CD4-positive, CD25-positive, alpha-beta regulatory T cell (primary cell): ENCODE measurements at places on chromosomes 5 and 9. TPM values are rescaled to one million over a fixed set of nuclear protein-coding genes. Genes with fewer than 3 reads are reported as not detected.

DNA sequence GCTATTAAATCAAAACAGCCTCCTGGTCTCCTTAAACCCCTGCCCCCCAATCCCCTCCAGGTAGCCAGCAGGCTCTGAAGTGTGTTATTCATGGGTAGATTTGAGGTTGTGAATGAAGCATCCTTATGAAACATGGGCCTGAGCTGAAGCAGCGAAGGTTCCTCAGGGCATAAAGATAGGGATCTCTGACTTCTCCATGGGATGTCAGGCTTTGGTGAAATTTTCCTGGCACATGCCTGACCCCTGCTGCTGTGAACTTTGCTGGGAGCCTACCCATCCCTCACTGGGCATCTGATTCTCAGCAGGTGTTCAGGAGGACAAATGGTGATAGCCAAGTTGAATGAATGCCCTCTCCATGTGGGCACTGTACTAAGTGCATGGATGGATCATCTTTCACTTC is 250.3 kb downstream of the ASTN2 start:
- DNase-seq, result no peak

GRCh38 chr5:82168294-82168693 is 109.9 kb downstream of the RPS23 start:
- no peak for DNase-seq

GRCh38 chr5:130871346-130872086 is 293.5 kb downstream of the HINT1 start:
- peak; percentile 61 for DNase-seq

DNA sequence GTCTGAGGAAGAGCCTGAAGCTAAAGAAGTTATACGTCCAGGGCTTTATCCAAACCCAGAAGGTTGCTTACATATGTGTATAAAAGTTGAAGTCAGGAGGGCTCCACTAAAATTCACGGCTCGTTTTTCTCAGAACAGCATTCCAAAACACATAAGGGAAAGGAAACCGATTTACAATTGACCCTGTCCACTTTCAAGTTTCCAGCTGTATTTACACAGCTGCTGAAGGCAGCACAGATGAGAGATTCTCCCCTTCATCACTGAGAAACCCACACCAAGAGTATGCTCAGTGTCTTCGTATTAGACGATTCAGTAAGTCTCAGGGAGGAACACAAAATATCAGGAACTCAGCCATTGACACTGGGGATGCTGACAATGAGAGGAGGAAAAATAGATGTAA is 5.9 kb upstream of the NREP start:
- DNase-seq, result no peak

- DNase-seq, result peak; percentile 80
These were observed 568 bp downstream of the MACIR start for GRCh38 chr5:103258957-103259704.

DNA sequence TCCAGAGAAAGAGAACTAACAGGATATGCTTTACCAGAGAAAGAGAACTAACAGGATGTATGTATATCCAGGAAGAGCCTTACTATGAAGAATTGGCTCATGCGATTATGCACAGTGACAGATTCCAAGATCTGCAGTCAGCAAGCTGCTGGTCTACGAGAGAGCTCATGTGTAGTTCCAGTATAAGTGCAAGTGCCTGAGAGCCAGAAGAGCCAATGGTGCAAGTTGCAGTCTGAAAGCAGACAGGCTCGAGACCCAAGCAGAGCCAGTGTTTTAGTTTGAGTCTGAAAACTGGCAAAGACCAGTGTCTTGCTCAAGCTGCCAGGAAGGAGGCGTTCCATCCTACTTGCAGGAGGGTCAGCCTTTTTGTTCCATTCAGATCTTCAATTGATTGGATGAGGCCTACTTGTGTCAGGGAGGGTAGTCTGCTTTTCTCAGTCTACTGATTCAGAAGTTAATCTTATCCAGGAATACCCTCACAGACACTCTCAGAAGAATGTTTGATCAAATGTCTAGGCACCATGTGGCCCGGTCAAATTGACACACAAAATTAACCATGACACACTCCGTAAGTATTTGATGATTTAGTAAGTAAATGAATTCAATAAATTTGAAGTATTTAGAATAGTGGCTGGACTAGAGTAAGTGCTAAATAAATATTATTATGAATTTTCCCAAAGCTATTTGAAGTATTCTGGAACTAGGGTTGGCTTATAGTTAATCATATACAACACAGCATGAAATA is 372.1 kb upstream of the SGCD start:
- no peak for DNase-seq

GRCh38 chr9:38043931-38044623 is 24.9 kb downstream of the SHB start:
- no peak for DNase-seq

- DNase-seq, result no peak
These were observed 90.3 kb upstream of the PHYKPL start for GRCh38 chr5:178322736-178323540.

GRCh38 chr9:92147030-92147851 is 32.0 kb upstream of the SPTLC1 start:
- DNase-seq, result no peak

DNA sequence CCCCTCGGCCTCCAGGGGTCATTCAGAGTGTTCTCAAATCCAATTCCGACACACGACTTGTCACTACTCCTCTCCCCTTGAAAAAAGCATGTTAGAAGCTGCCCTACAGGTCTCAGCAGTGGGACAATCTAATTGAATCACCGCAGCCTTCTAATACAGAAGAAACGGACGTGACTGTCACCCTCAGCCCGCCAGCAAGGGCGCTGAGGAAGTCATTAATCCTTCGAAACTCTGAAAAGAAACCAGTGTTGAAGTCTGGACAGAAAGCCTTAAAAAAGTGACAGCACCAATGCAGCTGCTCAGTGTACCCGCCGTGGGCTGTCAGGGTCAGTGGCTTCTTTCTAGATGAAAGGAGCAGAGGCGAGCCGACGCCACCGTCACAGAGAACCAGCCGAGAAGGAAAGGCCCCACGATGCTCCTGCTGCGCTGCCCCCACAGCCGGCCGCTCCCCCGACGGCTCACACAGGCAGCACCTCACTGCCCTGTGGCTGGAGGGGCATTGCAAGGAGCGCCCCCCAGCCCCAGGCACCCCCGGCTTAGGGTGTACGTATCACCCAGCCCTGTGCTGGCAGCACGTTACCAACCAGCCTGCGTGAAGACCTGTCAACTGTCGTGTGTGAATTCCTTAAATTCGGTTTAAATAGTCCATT is 5.7 kb downstream of the BRD3OS start:
- no peak for DNase-seq

GRCh38 chr5:56480078-56480704 is 247.1 kb upstream of the ANKRD55 start:
- peak; percentile 39 for DNase-seq

DNA sequence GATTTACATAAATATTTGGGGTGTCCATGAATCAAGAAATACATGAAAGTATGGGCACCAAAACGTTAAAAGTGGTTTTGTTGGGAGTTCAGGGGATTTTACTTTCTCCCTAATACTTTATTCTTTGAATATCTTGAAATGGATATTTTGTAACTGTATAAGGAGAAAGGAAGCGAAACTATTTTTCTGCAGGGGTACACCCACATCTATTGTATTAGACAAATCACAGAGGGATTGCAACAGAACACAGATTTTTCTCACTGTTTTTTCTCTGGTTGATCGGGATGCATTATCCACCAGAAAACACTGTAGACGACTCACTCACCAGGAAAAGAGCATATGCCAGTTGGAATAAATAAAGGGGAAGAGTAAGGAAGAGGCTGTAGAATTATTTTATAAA is 1.2 kb upstream of the RABGAP1 start:
- no peak for DNase-seq

DNA sequence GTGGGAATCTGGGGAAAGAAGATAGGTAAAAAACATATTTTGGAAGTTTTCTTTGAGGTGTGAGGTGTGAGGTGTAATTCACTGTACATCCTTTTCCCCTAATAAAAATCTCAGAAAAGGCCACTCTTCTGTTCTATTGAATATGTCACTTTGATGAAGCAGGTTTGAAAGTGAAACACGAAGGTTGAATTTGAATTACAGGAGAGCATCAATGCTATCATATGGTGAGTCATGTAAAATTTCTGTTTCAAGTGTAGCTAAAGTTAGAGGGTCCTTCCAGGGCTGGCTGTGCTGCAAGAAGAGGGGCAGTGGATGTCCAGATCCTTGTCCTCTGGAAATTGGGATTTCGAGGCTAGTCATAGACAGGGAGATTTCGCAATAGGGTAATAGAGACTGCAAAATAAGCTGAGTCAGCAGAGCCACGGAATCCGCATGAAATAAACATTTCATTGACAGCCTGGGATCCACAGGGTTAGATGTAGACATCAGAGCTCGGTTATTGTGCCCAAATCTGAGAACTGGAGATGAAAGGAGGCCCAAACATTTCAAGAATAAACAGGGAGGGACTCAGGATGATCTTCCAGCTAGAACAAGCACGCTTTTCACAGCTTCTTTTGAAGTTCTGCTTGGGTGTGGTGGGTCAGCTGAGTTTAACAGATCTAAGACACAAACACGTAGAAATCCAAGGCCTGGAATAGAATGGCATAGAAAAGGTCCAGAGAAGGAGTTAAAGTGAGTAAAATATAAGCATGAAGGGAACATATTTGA is 194.4 kb upstream of the CDKN2B start:
- no peak for DNase-seq

DNA sequence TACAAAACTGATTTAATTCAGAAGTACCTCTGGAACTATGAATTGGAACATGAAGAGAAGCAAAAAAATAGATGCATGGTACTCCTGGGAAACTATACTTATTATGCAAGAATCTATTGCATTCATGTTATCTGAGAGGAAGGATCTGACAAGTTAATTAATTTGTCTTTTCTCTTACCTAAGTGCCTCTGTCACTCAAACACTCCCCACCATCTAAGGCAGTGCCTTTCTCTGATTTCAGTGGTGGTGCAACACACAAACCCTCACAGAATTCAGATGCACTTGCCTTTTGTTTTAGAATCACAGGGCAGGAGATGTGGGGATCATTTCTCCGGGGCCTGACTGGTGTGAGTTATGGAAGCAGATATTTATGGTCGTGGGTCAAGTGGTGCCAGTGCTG is 52.5 kb upstream of the C9orf72 start:
- no peak for DNase-seq

DNA sequence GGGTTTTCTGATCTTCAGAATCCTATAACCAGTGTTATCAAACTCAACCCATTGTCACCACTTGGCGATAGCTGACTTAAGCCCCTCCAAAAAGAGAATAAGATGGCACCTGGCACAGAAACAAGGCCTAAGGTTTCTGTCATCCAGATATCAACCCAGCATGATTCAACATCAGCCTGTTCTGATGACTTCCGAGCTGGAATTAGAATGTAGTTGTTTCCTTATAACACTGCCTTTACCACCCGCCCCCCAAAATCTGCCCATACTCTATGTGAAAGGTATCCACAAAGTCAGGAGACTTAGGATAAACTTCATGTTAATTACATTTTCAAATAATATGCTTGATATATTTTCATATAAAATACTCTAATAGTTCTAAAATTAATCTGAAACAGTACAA is 5.2 kb downstream of the KLF9 start:
- DNase-seq, result no peak

DNA sequence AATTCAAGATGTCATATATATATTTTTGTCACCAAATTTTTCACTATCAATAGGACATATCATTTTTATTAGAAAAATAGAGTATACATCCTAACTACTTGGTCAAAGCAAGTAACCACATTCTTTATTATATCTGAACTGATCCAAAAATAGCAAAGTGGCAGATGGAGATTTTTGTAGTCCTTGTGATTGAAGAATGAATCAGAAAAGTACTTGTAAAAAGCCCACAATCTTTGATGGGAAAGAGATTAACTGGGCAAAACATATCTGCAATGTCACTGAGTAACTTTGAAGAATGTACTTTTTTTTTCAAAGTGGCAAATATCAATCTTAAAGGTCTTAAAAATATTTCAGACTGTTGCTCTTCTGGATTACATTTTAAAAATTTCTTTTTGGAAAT is 1040.6 kb upstream of the SEMA6A start:
- DNase-seq, result no peak

DNA sequence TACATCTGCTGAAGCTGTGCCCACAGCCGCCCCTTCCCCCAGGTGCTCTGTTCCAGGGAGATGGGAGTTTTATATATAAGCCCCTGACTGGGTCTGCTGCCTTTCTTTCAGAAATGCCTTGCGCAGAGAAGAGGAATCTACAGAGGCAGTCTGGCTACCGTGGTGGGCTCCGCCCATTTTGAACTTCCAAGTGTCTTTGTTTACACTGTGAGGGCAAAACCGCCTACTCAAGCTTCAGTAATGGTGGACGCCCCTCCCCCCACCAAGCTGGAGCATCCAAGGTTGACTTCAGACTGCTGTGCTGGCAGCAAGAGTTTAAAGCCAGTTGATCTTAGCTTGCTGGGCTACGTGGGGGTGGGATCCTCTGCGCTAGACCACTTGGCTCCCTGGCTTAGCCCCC is 41.3 kb downstream of the RANBP17 start:
- no peak for DNase-seq

DNA sequence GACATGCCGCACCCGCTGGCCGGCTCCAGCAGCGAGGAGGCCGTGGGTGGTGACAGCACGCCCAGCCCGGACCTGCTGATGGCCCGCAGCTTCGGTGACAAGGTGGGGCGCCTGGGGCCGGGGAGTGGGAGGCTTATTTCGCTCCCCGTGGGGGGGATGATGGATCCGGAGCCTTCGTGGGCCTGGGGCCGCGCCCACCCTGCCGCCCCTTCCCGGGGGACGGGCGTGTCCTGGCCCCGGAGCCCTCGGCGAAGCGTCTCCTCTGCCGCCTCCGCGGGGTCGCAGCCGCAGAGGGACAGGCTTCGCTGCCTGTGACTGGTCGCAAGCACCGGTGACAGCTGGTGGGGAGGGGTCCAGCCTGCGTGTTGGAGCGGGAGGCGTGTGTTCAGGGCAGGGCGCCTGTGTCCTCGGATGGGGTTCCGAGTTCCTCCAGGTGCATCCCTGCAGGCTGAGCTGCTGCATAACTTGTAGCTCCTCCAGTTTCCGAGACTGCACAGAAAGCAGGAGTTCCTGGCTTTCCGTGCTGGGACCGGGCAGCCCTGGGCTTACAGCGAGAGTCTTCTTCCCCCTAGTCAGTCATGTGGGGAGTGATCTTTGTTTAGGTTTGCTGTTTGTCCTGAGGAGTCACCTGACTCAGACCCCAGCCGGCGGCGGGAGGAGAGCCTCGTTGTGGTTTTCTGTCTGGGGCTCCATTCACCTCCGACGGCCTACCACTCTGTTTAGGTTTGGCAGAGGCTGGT is 666 bp downstream of the SNX30 start:
- DNase-seq, result peak; percentile 27

- DNase-seq, result no peak
These were observed 53.6 kb downstream of the ZSWIM6 start for GRCh38 chr5:61385627-61386026.

The LHX6 gene
- total RNA-seq, result not detected

The CDH9 gene
- total RNA-seq, result not detected

The GLT6D1 gene
- not detected for total RNA-seq

The ZFP2 gene
- total RNA-seq, result 0.30 TPM

The GPR150 gene
- total RNA-seq, result 0.37 TPM

The LCN10 gene
- 0.30 TPM for total RNA-seq

The DMRTA1 gene
- total RNA-seq, result not detected

The FAM221B gene
- total RNA-seq, result not detected

The FOXD4 gene
- total RNA-seq, result 0.32 TPM

The RNF208 gene
- total RNA-seq, result 1.2 TPM

The IL4 gene
- 2.1 TPM for total RNA-seq

The PHF24 gene
- total RNA-seq, result not detected

The DRD1 gene
- total RNA-seq, result not detected
